Stimulated activated CD8-positive, alpha-beta memory T cell treated with anti-CD3 and anti-CD28 coated beads, Interleukin-15, amount 100 ng/mL, for 4 hours (primary cell): ENCODE measurements at places on chromosomes 5 and 9.

DNA sequence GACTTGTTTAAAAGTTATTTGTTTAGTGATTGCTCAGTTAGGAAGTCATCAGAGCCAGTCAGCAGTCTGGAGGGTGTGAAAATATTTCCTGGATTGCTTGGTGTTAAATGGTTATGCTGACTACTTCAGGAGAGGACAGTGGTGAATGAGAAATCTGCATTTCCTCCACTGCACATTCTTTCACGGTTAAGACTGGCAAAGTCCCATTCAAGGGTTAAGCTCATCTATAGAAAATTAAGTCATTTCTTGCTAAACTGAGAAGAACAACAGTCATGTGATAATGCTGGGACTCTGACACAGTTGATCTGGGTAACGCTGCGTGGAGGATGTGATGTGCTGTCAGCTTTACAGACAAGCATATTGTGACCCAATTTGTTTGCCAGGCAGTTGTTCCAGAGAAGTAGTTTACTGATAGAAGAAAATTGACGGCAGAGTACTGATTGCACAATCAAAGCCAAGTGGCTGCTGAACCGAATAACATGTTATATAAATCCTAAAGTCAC is 80.4 kb downstream of the GRAMD2B start:
- DNase-seq: no peak

GRCh38 chr5:112684737-112685136 is 52.9 kb upstream of the APC start:
- DNase-seq: no peak

DNA sequence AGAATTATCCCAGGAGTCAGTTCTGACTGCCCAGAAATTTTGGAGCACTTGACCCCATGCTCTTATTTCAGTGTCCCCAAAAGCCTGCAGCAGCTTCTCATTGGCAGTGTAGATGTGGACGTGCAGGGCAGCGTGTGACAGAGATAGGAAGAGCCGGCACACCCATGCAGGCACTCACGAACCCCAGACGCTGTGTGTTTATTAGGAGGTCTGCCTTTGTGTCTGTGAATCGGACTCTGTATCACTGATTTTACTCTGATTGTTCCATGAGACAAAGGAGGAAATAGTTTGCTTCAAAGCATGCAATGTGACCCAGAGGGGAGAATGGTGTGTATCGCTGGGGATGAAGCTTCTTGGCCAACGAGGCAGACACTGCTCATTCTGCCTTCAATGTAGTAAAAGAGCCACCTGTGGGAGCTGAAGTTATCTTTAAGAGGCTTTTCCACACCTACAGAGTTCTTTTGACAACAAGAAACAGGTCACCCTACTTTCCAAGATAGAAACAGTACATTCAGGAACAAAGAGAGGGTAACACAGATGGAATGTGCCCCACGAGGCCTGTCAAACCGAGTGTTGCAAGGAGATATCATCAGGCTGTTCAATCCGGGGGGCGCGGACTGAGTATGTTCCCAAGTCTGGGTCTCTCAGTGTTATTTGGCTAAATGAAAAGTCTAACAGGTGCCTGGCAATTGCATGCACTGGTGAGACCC is 224.0 kb downstream of the NTRK2 start:
- DNase-seq: no peak

GRCh38 chr5:65213921-65214525 is 267.7 kb downstream of the ADAMTS6 start:
- no peak for DNase-seq

DNA sequence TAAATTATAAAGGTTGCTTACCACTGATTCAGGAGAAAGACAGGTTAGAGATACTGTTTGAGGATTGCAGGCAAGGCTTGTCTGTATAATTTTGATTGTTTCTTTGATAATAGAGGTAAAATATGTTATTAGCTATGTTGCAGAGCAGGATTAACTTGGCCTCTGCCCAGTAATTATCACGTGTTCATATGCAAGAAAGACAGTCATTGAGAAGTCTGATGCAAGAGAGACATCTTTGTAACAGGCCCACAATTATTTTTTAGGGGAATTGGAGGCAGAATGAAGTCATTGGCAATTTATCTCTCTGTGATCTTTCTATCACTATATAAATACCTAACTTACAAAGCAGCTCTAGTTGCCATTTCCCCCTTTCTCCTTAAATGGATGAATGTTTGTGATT is 46.0 kb downstream of the SLC44A1 start:
- no peak for DNase-seq

DNA sequence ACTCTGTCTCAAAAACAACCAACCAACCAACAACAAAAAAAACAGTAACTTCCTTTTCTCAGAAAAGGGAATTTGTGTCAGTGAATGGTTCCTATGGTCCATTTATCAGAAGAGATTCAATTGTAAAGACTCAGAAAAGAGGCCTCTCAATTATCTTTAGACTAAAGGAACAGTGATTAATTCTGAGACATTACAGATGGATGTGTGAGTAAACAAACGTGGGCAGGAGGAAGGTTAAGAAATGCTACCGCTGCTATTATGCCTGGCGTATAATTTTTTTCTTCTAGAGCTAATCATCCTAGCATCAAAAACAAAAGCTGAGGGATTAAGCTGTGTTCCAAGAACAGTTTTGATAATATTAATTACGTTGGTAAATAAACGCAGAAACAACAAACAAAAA is 52.9 kb upstream of the JMY start:
- DNase-seq: no peak

DNA sequence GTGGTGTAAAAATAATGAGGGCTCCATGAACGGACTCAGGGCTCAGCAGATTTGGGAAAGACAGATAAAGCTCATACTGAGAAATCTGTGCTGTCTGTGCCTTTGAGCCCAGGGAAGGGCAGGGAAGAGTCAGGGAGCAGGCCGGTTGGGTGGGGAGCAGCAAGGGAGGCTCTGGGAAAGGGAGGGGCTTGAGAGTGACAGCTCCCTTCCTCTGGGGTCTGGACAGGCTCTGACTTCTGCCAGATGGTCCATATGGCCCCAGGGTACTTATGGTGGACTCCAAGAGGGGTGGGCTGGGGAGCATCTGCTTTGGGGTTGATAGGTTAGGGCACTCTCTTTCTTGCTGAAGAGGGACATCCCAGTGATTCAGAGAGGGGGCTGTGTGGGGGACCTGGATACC is 2.1 kb downstream of the NPR2 start:
- no peak for DNase-seq
